ENCODE measurements at places on chromosomes 6 and 20. TPM values are rescaled to one million over a fixed set of nuclear protein-coding genes. Genes with fewer than 3 reads are reported as not detected.

The SEMG1 gene
- total RNA-seq, result not detected

The DST gene
- total RNA-seq, result 289 TPM

The RHAG gene
- not detected for total RNA-seq

The SH3BGRL2 gene
- 7.2 TPM for total RNA-seq

The ATF6B gene
- 28.5 TPM for total RNA-seq

The TSPO2 gene
- total RNA-seq, result not detected

The RGS17 gene
- total RNA-seq, result 11.3 TPM

The GTSF1L gene
- not detected for total RNA-seq

The RAB44 gene
- not detected for total RNA-seq

The DEF6 gene
- 1.2 TPM for total RNA-seq

The OPN5 gene
- total RNA-seq, result not detected

The KCNQ5 gene
- 5.0 TPM for total RNA-seq

The FLRT3 gene
- total RNA-seq, result 24.3 TPM

The EPPIN gene
- not detected for total RNA-seq

The ANKRD60 gene
- not detected for total RNA-seq

The HLA-DQB2 gene
- not detected for total RNA-seq

The TGM3 gene
- total RNA-seq, result not detected

The SNPH gene
- 11.6 TPM for total RNA-seq

All from smooth muscle cell of the umbilical artery (primary cell).